ENCODE measurements at places on chromosomes 3 and 15.

GRCh38 chr3:7144697-7145308, 283.9 kb downstream of the GRM7 start:
- no peak for DNase-seq

DNA sequence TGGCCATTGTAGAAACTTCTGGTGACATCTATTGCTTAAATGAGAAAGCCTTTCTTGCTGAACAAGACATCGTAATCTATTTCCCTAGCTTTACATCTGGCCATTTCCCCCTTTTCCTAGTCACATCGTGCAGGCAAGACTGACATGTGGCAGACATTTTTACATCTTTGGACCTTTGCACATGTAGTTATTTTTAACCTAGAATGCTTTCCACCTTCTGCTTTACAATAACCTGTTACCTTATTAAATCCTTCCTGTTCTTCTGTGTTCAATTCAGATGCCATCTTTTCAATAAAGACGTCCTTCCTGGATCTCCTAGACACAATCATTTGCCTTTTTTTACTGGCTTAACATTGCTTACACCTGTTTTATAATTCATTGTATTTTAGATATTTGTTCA, 343.3 kb downstream of the DIPK2A start:
- no peak for DNase-seq

- no peak for DNase-seq
Observed at GRCh38 chr3:78275420-78275852, 1235.5 kb downstream of the ROBO2 start.

DNA sequence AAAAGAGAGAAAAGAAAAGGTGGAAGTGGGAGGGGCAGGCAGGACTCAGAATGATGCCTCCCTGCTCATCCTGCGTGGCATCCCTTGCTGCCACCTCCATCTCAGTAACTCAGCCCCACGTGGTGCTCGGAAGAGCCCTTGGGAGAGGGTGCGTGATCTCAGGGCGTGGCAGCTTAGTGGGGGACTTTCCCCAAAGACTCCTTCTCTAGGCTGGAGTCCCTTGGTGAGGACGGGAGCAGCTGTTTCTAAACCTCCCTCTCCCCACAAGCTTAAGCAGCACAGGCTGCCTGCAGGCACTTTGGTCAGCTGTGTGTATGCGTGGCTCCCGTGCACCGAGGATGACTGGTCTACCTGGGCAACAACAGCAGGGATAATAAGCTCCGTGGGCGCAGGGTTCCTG, 7.4 kb upstream of the ANPEP start:
- no peak for DNase-seq

- no peak for DNase-seq
Observed at GRCh38 chr3:184316792-184317191, 2.4 kb downstream of the EIF4G1 start.

DNA sequence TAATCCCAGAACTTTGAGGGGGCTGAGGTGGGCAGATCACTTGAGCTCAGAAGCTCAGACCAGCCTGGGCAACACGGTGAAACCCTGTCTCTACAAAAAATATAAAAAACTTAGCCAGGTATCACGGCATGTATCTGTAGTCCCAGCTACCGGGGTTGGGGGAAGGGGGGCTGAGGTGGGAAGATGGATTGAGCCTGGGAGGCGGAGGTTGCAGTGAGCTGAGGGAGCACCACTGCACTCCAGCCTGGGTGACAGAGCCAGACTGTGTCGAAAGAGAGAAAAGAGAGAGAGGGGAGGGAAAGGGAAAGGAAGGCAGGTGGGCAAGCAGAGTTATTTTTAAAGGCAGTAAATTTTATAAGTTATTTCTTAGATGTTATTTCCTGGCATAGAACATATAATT, 368.1 kb downstream of the ULK4 start:
- no peak for DNase-seq

DNA sequence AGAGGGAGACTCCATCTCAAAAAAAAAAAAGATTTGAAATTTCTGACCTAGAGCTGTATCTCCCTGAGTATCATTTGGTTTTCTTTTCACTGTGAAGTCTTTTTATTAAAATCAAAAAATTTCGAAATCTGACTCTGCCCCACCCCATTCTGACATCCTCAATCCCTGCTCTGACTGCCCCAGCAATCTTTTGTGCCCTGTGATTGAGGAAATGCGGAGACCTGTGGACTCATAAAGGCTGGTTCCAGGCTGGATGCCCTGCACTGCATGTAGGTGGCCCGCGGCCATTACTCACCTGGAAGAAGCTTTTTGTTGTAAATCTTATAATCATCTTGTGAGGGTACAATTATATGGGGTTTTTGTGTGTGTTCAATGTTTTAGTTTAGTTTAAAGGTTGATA, 147.3 kb upstream of the SEMA6D start:
- DNase-seq = no peak

DNA sequence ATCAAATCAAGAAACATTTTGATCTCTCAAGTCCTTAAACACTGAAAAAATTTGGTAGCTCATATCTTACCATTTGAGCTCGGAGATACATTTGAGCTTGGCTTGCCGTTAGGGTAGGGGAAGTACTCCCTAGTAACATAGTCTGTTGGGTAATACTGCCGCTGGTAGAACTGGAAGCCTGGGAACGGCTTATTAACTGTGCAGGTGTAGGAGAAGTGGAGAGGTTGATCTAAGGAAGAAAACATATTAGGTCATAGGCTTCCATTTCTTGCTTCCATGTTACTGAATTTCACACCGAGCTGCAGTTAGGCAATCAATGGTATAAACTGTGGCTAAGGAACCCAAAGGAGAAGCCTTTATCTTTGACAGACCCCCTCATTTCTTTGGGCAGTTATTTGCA, 32.5 kb downstream of the PHC3 start:
- no peak for DNase-seq

DNA sequence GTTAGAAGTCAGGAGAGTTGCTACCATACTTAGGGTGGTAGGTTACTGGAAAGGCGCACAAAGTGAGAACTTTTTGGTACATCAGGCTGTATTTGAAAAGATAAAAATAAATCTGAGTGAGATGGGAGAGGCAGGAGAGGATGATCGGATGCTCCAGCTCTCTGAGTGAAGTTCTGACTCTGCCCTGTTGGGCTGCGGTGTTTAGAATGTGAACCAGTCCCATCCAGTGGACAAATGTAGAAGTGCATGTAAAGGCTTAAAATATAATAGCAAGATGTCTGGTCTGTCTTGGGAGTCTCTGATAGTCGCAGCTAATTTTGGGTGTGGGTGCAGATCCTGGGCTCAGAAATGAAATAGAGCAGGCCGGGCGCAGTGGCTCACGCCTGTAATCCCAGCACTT, 30.4 kb downstream of the ACKR2 start:
- DNase-seq = no peak

- DNase-seq = no peak
Observed at GRCh38 chr3:25291481-25291905, 136.6 kb upstream of the RARB start.

DNA sequence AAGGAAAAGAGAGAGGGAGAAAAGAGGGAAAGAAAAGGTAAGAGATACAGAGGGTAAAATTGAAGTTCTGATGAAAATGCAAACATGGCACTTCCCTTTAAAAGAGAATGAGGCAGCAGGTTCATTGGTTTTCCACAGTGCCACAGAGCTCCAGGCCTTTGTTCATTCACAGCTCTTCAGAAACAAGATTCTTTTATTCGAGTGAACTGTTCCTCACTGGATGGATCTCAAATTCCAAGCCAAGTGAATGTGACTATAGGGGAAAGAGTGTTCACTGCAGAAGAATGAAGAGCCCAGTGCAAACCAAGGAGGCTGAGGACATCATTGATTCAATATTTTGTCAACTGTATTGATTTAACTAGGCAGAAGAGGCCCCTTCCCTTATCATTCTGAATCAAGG, 280.3 kb upstream of the PROK2 start:
- DNase-seq = no peak

DNA sequence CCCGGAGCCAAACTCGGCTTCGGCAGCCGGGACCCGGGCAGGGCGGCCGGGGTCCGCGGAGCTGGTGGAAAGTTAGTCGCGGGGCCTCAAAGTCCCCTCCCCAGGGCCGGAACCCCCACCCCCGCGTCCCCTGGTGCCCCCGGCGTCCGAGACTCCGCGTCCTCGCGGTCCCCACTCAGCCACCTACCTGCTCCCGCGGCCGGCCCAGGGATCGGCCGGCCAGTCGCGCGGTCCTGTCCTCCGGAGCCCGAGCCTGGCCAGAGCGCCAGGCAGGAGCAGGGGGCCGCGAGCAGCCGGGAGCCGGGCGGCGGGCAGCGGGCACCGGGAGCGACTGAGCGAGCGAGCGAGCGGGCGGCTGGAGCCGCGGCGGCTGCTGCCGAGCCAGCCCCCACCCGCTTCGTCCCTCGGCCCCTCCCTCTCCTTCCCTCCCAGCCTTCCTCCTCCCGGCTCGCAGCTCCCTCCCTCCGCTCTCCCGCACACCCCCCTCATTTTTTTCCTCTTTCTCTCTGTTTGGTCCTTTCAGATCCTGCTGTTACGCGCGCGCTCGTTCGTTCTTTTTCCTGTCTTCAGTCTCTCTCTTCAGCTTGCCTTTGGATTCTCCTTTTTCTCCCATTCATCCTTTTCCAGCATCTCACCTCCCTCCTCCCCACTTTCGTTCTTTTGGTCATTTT, at the start of gene MEGF11:
MEGF11 (minus strand) TSS at position 333 of the 671 bp plus-strand sequence. CDS start 125,347 bp downstream, outside the sequence.
- DNase-seq = no peak

DNA sequence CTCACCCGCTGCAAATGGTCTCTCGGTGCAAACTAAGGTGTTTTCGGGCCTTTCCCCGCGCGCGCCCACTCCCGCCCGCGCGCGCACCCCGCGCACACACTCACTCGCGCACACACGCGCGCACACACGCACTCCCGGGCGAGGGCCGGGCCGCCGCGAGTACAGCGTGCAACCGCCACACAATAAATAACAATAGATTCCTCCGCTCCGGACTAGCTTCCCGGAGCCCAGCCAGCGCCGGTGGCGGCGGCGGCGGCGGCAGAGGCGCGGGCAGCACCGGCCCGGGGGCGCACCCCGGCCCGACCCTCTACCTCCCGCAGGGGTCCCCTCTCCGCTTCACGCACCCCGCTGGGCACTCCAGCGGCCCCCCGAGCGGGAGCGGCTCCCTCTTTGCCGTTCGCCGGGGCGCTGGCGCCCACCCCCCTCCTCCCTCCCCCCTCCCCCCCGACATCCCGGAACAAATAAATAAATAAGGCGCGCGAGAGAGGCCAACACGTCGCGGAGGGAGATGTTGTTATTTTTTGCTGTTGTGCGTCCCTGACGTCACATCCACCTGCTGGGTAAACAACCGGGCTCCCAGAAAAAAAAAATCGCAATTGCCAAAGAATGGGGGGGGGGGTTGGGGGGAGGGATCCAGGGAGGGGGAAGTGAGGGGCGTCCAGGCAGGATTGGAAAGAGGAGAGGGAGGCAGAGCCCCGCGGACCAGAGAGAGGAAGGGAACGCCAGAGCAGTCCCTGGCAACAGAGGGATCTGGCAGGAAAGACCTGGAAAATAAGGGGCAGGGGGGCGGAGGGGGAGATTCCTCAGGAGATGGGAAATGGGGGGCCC, at the start of gene FOXP1:
FOXP1 (minus strand) TSS at position 163 of the 828 bp plus-strand sequence. CDS start 385,347 bp downstream, outside the sequence.
- peak; percentile 22 for DNase-seq

GRCh38 chr3:49173792-49174170, 2.4 kb downstream of the KLHDC8B start:
- DNase-seq = no peak

- DNase-seq = no peak
Observed at GRCh38 chr3:89025185-89025584, 82.2 kb upstream of the EPHA3 start.
